ENCODE measurements at places on chromosomes 11 and 22.

GRCh38 chr22:38638728-38639127, 17.5 kb downstream of the FAM227A start:
- no peak for DNase-seq

- DNase-seq, result no peak
Observed at GRCh38 chr11:35483131-35483820, 42.1 kb downstream of the PAMR1 start.

- DNase-seq, result no peak
Observed at GRCh38 chr11:17803754-17804334, 69.3 kb downstream of the KCNC1 start.

- no peak for DNase-seq
Observed at GRCh38 chr11:27456795-27457329, 15.7 kb downstream of the LGR4 start.

DNA sequence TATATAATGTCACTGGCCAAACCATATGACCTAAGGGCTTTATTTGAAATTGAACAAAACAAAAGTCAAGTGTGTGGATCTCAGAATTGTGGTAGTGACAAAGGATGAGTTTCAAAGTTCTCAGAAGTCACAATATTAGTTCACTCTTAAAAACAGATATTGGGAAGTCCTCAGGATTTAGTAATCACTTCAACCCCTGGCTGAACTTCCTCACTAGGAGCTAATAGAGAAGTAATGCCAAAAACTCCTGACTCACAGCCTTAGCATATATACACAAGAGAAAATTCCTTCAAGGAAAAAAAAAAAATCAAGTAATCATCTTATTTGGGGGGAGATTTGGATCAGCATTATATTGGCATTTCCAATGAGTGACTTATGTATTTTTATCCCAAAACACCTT, 75.6 kb upstream of the APOA1 start:
- DNase-seq, result no peak

- no peak for DNase-seq
Observed at GRCh38 chr22:37661160-37661924, 2.8 kb downstream of the PDXP start.

- DNase-seq, result no peak
Observed at GRCh38 chr11:120563703-120564572, 52.4 kb downstream of the GRIK4 start.

DNA sequence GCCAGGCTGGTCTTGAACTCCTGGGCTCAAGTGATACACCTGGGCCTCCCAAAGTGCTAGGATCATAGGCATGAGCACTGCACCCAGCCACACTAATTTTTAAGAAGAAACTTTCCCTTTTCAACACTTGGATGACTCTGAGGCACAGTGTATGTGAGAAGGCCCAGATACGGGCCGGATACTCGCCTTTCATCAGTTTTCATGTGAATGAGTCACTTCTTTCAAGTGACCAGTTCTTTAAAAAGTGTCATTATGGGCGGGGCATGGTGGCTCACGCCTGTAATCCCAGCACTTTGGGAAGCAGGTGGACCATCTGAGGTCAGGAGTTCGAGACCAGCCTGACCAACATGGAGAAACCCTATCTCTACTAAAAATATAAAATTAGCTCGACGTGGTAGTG, 120.8 kb downstream of the CTTN start:
- no peak for DNase-seq

GRCh38 chr11:80309301-80309700, 868.5 kb upstream of the TENM4 start:
- DNase-seq, result no peak

- no peak for DNase-seq
Observed at GRCh38 chr11:87266751-87267150, 229.0 kb downstream of the TMEM135 start.
